ENCODE measurements at places on chromosomes 5 and 9. TPM values are rescaled to one million over a fixed set of nuclear protein-coding genes. Genes with fewer than 3 reads are reported as not detected.

Gene SPATA31A6
- total RNA-seq: not detected

Gene ADRA1B
- 0.56 TPM for total RNA-seq

Gene OR1B1
- not detected for total RNA-seq

Gene ADGRD2
- total RNA-seq: not detected

Gene PCDHB6
- total RNA-seq: 0.28 TPM

Gene ST8SIA4
- 3.8 TPM for total RNA-seq

Gene C9orf50
- total RNA-seq: not detected

Gene RECK
- total RNA-seq: 24.2 TPM

Gene UBE2R2
- total RNA-seq: 12.4 TPM

Gene PFN3
- total RNA-seq: not detected

Gene ITK
- total RNA-seq: not detected

Gene ENHO
- not detected for total RNA-seq

Gene MELK
- 7.0 TPM for total RNA-seq

Gene SPINK7
- not detected for total RNA-seq

Gene NCBP1
- total RNA-seq: 83.2 TPM

Gene NR6A1
- 0.19 TPM for total RNA-seq

Gene NSUN2
- 82.1 TPM for total RNA-seq

Gene GABRA1
- not detected for total RNA-seq

Gene ITGA1
- total RNA-seq: 28.9 TPM

Gene NOXA1
- not detected for total RNA-seq

Gene TOR1B
- total RNA-seq: 41.4 TPM

Gene INSL4
- not detected for total RNA-seq

Gene SV2C
- total RNA-seq: under 0.01 TPM

Gene FABP6
- not detected for total RNA-seq

Gene SHISAL2B
- total RNA-seq: not detected

Gene PLPP7
- total RNA-seq: 19.4 TPM

Gene DIRAS2
- total RNA-seq: not detected

Gene NXNL2
- 2.5 TPM for total RNA-seq

Gene SLC34A1
- not detected for total RNA-seq

Gene FGF10
- not detected for total RNA-seq

Gene ADAMTS19
- under 0.01 TPM for total RNA-seq

Gene IL7R
- total RNA-seq: 13.2 TPM

Gene IL4
- not detected for total RNA-seq

Gene CAVIN4
- 1.5 TPM for total RNA-seq

Gene ARSI
- 5.4 TPM for total RNA-seq

Gene NCS1
- total RNA-seq: 59.8 TPM

Gene CCDC183
- total RNA-seq: under 0.01 TPM

Gene PCDHB15
- total RNA-seq: 0.38 TPM

Gene NRARP
- total RNA-seq: 0.28 TPM

Gene DOK3
- total RNA-seq: 6.8 TPM

Gene ZFP2
- total RNA-seq: under 0.01 TPM

Gene HACD4
- 3.5 TPM for total RNA-seq

Gene SLC28A3
- total RNA-seq: 1.1 TPM

Gene ROPN1L
- total RNA-seq: 0.38 TPM

Gene OR1J2
- total RNA-seq: not detected

Gene TYRP1
- total RNA-seq: not detected

Gene FCN2
- total RNA-seq: not detected

Gene SYK
- not detected for total RNA-seq

Gene DNAH5
- total RNA-seq: 1.4 TPM

Gene SLC36A2
- total RNA-seq: not detected

Gene TGFBI
- total RNA-seq: 601 TPM

Gene CYLC2
- total RNA-seq: not detected

Gene PHF24
- 0.28 TPM for total RNA-seq

Gene CNTRL
- 3.1 TPM for total RNA-seq
